IPS DF 19.7 (cell line): ENCODE measurements at places on chromosomes 13 and 19.

DNA sequence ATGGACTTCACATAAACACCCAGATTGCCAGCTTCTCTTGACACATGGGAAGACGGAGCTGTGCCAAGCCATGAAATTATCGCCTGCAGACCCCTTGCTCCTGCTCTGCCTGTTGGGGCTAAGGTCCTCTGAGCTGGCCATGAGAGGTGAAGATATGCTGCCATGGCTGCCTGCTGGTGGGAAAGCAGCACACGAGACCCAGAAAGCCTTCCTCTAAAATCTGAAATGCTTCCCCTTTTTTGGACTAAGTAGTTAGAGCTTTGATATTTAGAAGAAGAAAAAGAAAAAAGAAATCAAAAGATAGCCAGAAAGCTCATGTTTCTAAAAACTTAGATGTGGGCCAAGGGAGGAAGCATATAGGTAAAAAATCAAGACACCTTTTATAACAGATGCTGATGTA lies 11.2 kb downstream of the WDFY2 start:
- DNase-seq, result no peak

GRCh38 chr13:112614835-112615234 lies 26.9 kb upstream of the TUBGCP3 start:
- DNase-seq, result no peak

GRCh38 chr19:47096721-47097120 lies 16.9 kb downstream of the ZC3H4 start:
- DNase-seq, result no peak

DNA sequence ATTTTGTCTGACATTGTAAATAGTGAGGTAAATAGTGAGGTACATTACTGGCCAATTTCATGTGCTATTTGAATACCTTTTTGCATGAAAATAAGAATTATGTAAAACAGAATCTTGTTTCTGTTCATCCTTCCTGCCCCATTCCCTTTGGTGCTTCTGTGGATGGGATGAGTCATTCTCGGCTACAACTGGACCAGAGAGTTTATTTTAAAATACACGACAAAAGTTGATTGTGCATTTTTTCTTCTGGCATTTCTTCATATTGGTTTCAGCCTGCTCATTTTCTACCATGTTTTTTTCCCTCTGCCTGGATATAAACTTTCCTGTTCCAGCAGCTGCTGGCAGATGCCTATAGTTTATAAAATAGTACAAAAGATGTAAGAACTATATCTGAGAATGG lies 107.5 kb downstream of the CYSLTR2 start:
- no peak for DNase-seq
